ENCODE measurements at places on chromosomes 4 and X.

DNA sequence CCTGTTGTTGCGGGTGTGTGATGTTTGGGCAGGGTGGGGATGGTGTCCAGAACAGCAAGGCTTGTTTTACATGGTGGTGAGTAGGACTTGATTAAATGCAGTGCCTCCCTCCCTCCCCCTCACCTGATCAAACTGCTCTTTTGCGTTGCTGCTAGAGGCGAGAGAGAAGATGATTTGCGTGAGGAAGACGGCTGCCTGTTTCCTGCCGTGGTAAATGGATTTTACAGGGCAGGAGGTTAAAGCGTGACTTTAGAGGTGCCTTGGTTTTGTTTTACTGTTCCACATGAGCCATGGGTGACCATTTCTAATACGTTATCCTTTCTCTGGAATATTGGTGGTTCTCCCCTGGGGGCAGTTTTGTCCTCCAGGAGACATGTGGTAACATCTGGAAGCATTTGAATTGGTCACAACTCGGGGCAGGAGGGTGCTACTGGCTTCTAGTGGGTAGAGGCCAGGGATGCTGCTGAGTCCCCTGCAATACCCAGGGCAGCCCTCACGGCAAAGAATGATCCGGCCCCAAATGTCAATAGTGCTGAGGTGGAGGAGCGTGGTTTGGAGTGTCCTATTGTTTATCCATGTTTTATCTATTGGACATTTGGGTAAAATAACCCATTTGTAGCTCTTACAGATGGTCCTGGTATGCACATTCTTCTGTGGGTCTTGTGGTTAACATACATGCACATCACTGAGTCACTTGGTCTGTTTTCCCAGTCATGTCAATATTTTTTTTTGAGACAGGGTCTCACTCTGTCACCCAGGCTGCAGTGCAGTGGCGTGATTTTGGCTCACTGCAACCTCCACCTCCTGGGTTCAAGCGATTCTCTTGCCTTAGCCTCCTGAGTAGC, 73.7 kb downstream of the SHROOM2 start:
- no peaks in the 10 kb centered on the region for H3K36me3 ChIP-seq
- H3K4me3 ChIP-seq = no peak overlapping the region
- H3K27ac ChIP-seq = no peak overlapping the region
- no peak for DNase-seq

GRCh38 chrX:124540474-124540873, 194.1 kb downstream of the SH2D1A start:
- no peak for DNase-seq
- H3K4me1 ChIP-seq = no peaks in the 10 kb centered on the region
- H3K36me3 ChIP-seq = no peaks in the 10 kb centered on the region
- H3K27me3 ChIP-seq = no peaks in the 10 kb centered on the region
- no peak overlapping the region for H3K4me3 ChIP-seq

- H3K27me3 ChIP-seq = no peaks in the 10 kb centered on the region
- no peak for DNase-seq
- H3K27ac ChIP-seq = peak overlapping the region; percentile 80
- H3K4me3 ChIP-seq = peak overlapping the region; percentile 52
- H3K4me1 ChIP-seq = no peaks in the 10 kb centered on the region
- no peaks in the 10 kb centered on the region for H3K36me3 ChIP-seq
Measured at GRCh38 chrX:10618961-10619360, 1.4 kb downstream of the MID1 start.

DNA sequence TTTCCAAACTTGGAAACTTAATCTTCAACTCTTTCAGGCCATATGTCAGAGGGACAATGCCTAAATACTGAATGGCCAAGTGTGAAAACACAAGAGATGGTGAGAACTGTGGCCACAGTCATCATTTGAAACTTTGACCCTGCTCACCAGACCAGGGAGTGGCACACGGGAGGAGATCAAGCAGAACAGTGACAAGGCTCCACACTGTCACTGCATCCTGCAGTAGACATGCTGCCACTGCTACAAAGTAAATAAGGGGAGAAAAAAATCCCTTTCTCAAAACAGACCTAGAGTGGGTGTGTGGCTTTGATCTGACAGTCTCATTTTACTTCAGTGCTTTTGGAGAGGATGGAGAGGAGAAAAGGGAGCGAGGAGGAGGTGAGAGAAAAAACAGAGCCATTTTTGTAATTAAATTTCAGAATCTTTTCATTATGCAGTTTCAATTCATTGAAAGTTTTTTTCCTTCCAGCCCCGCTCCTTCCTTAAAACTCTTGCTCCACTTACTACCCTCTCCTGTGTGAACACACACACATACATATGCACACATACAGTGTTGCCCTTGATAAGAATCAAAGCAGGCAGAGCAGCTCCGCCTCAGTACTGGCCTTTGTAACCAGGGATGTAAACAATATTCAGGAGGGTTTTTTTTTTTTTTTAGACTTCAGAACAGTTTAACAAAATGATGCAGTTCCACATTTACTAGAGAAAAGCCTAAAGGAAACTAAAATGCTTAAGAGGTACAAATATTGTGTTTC, 34.4 kb downstream of the NEXMIF start:
- no peaks in the 10 kb centered on the region for H3K36me3 ChIP-seq
- H3K4me1 ChIP-seq = no peaks in the 10 kb centered on the region
- H3K27ac ChIP-seq = no peak overlapping the region
- no peak for DNase-seq
- no peak overlapping the region for H3K4me3 ChIP-seq

- H3K27ac ChIP-seq = no peak overlapping the region
- DNase-seq = no peak
Measured at GRCh38 chrX:68345025-68345424, 88.3 kb downstream of the OPHN1 start.

DNA sequence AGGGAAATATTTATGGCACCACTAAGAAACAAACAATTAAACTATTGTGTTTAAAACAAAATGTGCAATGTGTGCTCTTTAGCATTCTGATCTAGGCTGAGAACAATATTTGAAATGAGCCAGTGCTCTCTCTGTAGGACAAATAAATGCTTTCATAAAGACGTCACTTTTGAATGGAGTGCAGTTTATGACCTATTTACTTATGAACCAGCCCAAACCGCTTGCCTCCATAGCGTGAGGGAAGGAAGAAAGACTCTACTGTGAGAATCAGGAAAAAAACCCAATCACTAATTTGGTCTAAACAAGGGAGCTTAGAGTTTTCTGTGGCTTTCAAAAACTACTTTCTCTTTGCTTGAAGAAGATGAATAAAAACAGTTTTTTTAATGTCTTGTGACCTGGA, 39.4 kb downstream of the SAT1 start:
- peak overlapping the region; percentile 26 for H3K27ac ChIP-seq
- no peaks in the 10 kb centered on the region for H3K27me3 ChIP-seq
- H3K4me1 ChIP-seq = no peaks in the 10 kb centered on the region
- DNase-seq = no peak

- H3K27ac ChIP-seq = no peak overlapping the region
- no peaks in the 10 kb centered on the region for H3K4me1 ChIP-seq
- no peaks in the 10 kb centered on the region for H3K27me3 ChIP-seq
- no peak for DNase-seq
- H3K36me3 ChIP-seq = no peaks in the 10 kb centered on the region
Measured at GRCh38 chr4:76539979-76540378, 105.0 kb downstream of the SHROOM3 start.
